ENCODE measurements at places on chromosomes 3 and 15.

DNA sequence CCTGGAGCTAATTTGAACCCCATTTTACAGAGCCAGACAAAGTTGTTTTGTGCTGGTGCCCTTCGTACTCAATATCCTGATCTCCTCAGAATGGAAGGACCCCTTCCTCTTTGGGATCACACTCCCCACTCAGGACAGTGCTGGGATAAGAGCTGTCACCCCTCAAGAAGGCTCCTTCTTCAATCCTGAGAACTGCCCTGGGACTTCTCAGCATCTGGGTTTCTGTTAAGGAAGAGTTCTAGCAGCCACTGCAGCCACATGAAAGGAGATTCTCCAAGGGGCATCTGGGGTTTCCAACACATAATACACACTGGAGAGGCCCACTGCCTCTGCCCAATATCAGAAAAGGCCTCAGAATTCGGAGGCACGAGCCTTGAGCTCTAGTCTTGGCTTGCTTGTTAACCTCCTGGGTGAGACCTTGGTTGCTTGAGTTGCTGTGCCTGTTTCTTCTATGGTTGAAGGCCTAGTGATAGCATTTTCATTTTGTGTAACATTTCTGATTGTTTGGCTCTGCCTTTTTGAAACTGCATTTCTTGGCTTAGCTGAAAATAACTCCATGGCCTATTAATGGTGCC lies 78.8 kb upstream of the NMNAT3 start:
- DNase-seq, result no peak

GRCh38 chr3:11508346-11509172 lies 135.2 kb downstream of the VGLL4 start:
- DNase-seq, result no peak

DNA sequence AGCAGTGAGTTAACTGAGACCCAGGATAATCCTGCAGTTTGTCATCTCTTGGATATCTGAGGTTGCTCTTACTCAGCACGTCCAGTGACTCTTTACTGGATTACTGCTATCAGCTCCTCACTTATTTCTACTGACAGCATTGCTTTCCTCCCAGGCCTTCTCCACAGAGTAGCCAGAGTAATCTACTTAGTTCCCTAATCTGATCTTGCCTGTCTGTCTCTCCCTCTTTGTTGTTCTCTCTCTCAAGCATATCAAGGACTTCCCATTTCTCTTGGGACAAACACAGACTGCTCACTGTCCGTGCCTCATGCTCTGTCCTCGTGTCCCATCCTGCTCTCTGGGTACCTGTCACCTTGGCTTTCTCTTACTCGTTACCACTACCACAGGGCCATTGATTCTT lies 376.2 kb downstream of the FEZF2 start:
- no peak for DNase-seq

- no peak for DNase-seq
Measured at GRCh38 chr3:197019021-197019420, 10.6 kb downstream of the MELTF start.

GRCh38 chr15:80923668-80924067 lies 66.0 kb downstream of the MESD start:
- no peak for DNase-seq

DNA sequence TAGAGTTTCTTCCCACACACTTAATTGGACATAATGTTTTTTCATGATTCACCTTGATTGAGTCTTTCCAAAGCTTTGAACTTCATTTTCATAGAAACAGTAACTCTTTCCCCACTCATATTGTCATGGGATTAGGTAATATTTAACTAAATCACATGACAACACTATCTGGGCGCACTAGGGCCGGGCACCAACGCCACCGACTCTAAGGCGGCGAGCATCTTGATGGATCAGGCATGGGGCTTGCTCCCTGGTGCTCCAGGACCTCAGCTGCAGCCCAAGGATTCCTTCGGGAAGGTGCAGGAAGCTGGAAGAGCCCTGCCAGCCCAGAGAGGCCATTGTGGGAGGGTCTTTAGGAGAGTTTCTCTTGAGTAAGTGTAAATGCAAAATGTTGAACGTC lies 193.1 kb upstream of the UBE3A start:
- no peak for DNase-seq

DNA sequence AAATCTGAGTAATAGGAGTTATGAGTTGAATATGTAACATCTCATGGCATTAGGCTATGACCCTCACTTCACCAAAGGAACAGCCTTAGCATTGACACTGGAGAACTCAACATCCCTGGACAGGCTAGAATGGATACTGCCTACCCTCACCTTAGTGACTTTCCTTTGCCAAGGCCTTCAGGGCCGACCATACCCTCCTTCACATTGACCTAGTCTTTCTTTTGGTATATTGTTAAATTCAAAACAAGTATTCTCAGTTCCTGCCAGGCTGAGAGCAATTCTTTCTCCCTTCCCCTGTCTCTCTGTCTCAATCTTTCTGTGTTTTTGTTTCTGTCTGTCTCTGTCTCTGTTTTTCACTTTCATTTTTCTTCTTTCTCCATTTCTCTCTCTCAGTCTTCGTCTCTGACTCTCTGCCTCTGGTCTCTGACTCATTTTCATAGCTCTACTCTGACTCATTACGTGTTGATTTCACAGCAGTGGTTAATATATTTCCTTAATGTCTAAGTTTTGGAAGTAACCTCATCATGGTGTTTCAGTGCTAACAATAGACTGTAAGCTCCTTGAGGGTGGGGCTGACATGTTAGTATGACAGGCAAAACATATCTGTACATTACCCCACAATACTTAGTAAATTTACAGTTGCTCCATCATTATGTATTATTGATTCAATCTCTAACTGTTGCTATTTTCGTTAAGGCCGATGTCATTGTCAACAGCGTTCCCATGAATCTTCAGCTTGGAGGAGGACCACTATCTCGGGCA lies 32.5 kb downstream of the PARP15 start:
- DNase-seq, result no peak
